HFF-Myc (cell line): ENCODE measurements at places on chromosomes 12 and 14.

DNA sequence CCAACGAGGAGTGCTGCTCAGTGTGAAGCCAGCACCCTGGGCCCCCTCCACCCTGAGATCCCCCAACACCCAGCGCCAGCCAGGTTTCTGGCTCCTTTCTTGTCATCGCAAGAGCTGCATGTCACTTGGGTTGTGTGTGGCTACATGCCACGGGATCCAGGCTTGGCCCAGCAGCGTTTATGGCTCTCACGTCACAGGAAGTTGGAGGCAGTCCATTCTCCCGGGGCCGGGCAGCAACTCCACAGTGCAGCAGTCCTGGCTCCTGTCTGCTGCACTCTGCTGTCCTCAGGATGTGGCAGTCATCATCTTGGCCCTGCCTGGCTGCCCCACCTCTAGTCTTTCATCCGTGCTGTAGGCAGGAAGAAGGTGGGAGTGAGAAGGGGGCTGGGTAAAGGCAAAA, 78.3 kb downstream of the AACS start:
- peak; percentile 16 for DNase-seq

GRCh38 chr12:66538970-66539369, 139.9 kb downstream of the GRIP1 start:
- no peak for DNase-seq

DNA sequence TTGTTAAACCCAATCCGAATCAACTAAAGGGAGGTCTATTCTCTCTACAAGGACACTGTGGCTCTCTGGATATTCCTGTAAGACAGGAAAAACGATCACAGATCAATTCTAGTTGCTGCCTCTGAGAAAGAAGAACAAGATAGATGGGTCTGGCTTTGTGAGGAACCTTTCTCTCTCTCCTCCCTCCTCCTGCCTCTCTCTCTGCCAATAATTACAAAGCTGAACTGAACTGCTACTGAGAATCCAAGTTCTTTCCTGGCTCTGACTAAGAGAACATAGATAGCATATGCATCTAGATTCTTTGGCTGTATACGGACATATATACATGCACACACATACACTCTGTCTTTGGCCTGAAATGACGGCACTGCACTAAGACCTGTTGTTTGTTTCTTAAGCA, 27.6 kb downstream of the ETV6 start:
- DNase-seq: no peak

DNA sequence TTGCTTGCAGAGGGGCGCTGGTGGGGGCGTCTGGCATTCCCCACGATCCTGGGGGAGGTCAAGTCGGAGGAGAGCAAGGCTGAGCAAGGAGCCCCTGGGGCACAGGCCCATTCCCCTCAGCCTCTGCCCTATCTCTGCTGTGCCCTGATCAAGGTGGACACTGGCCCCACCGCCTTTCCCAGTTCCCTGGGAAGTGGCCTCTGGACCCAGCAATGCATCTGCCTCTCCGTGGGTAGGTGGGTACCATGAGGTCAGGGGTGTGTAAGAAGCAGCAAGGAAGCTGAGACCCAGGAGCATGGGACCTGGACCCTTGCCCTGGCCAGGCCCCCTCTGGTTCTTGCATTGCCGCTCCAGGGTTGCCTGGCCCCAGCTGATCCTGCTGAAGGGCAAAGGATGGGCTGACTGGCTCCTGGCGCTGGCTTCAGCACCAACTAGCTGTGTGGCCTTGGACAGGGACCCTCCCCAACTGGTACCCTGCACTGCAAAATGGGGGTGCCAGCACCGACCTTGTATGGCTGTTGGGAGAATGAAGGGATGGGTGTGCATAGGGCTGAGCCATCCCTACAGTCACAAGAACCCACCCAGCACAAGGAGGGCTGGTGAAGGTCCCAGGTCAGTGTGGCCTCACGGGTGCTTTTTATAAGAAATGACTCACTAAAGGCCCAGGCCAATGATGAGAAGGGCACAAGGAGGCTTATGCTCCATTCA, 19.6 kb downstream of the SLC25A29 start:
- no peak for DNase-seq

GRCh38 chr12:131979606-131980005, 29.9 kb downstream of the EP400 start:
- DNase-seq: no peak

DNA sequence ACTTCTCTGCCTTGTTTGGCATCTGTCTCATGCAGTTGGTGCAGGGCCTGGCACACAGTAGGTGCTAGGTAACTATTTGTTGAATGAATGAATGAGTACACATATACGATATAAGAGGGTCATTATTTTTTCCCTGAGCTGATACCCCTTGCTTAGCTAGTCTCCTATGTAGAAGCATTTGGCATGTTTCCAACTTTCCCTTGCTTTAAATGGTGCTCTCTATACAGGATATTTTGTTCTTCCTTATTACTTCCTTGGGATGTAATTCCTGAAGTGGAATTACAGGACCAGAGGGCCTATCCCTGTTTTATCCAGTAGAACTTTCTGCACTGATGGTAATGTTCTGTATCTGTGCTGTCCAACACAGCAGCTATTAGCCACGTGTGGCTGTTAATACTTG, 250.1 kb upstream of the PWP1 start:
- DNase-seq: no peak

- DNase-seq: no peak
These were observed 27.4 kb downstream of the MDM2 start for GRCh38 chr12:68835333-68835908.

DNA sequence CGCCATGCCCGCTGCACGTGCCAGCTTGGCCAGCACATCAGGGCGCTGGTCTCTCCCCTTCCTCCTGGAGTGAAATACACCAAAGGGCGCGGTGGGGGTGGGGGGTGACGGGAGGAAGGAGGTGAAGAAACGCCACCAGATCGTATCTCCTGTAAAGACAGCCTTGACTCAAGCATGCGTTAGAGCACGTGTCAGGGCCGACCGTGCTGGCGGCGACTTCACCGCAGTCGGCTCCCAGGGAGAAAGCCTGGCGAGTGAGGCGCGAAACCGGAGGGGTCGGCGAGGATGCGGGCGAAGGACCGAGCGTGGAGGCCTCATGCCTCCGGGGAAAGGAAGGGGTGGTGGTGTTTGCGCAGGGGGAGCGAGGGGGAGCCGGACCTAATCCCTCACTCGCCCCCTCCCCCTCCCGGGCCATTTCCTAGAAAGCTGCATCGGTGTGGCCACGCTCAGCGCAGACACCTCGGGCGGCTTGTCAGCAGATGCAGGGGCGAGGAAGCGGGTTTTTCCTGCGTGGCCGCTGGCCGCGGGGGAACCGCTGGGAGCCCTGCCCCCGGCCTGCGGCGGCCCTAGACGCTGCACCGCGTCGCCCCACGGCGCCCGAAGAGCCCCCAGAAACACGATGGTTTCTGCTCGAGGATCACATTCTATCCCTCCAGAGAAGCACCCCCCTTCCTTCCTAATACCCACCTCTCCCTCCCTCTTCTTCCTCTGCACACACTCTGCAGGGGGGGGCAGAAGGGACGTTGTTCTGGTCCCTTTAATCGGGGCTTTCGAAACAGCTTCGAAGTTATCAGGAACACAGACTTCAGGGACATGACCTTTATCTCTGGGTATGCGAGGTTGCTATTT, 914 bp upstream of the CCND2 start:
- no peak for DNase-seq

GRCh38 chr12:119180380-119181040, 1.8 kb downstream of the HSPB8 start:
- DNase-seq: no peak

- DNase-seq: no peak
These were observed 30.8 kb downstream of the NDUFA9 start for GRCh38 chr12:4679711-4680110.

DNA sequence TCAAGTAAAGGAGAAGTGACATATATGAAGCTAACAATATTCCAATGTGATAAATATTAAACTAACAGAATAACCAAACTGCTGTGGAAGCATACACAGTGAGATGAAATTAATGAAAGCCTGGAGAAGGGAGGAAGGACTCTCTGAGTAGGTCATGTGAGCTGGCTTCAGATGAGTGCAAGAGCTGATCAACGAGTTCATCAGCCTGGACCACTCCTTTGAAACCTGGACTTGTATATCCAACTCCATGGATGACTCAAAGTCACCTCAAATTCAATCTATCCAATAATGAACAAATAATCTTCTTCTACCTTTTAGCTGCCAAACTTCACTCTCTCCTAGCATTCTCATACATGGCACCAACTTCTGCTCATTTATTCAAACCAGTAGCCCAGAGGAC, 246.1 kb downstream of the SSPN start:
- DNase-seq: no peak

DNA sequence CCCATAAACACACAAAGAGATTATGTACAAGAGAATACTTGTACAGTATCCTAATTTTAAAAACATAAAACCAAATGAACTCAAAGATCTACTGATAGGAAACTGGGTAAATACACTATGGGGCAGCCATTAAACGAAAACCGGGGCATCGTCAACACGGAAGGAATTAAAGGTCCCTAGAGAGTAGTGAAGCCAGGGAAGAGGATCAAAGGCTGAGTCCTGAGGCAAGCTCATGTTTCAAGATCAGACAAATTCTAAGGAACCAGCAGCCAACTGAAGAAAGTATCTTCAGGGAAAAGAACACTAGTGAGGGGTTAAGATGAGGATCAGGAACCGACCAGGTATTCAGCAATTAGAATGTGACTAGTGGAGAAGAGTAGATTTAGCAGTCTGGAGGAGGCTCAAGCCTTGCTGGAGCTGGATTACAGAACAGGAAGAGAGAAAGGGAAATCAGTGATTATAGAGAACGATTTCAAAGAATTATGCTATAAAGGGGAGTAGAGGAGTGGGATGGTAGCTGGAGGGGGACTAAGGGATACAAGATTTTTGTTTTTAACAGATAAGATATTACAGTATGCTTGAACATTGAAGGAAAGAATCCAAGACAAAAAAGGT, 23.7 kb downstream of the SEL1L start:
- DNase-seq: no peak

- no peak for DNase-seq
These were observed 198.7 kb upstream of the PLEKHG7 start for GRCh38 chr12:92503971-92504593.

GRCh38 chr12:89160716-89161123, 191.6 kb downstream of the DUSP6 start:
- DNase-seq: no peak

DNA sequence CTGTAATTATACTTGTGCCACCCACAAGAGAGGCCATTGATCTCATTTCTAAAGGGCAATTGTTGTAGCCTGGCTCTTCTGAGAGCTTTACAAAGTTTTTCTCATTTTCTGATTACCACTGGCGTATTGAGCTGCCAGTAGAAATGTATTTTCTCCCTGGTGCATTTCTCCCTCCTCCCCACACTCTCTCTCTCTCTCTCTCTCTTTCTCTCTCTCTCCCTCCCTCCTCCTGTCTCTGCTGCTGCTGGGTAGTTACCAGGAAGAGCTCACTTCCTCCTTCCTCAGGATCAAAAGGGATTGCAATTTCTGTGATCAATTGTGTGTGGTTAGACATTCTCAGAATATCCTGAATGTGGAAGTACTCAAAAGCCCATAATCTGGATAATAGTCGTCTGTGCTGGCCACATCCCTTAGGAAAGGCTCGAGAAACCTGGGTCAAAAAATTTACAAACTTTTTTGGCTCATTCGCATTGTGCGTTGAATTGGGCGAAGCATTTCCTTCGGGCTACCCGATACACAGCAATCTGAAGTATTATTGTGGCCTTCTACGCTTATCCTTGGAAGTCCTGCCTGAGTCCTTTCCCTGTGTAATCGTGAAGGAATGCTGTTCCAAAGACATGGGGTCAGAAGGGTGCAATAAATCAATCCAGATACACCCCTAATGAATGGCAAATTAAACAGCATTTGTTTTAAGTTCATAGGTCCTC, 254.8 kb downstream of the MSRB3 start:
- DNase-seq: peak; percentile 75

DNA sequence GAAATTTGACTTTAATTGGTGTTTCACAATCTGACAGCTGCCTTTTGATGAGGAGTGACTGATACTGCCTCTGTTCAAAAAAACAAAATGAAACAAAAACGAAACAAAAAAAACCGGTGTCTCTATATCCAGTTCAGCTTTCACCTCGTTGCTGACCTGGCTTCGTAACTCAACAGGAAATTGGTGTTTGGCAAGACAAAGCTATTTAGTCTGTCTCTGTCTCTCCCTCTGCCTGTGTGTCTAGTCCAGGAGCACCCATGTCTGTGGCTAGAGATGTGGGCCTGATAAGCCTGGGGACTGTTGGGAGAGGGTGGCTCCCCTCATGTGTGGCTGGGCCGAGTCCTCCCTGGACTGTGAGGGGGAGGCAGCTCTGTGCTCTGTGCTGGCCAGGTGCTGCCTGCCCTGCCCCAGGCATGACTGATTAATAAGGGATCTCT, 11.3 kb downstream of the CACNA1C start:
- no peak for DNase-seq

GRCh38 chr14:81433378-81433777, 33.3 kb upstream of the STON2 start:
- DNase-seq: no peak

DNA sequence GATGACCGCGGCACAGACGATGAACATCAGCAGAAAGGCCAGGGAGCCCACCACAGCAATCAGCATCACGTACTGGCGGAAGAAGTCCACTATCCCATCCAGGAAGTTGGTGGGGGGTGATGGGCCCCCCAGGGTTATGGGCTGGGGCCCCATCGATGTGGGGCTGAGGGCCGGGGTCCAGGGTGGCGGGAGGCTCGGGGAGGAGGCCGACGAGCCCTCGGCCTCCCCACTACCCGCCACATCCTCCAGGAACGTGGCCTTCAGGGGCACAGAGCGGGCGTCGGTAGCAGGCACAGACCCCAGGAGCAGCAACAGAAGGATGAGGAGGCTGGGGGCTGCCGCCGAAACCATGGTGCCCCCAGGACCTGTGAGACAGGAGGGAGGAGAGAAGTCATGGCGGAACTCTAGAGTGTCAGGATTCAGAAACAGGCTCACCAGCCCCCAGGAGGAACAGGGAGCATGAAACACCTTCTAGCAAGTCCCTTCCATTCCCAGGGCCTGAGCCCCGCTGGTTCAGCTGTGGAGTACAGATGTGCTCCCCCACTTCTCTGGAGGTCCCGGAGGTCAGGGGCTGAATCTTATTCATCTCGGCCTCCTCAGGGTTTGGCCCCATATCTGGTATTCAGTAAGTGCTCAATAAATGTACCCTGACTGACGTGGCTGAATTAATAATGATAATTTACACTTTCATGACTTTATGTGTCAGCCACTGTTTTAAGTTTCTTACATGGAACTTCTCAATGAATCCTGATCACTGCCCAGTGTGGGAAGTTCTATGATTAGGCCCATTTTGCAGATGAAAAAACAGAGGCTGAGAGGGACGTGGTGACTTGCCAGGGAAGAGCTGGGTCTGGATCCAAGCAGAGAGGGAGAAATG, 5.6 kb downstream of the TMEM119 start:
- DNase-seq: no peak
